Retina (tissue), 1 donor: ENCODE measurements at places on chromosomes 12 and 14.
A peak's percentile ranks its signal among the peaks of the same experiment; 100 is the strongest.

- DNase-seq = no peak
Observed at GRCh38 chr14:37842106-37842505, 246.7 kb downstream of the TTC6 start.

DNA sequence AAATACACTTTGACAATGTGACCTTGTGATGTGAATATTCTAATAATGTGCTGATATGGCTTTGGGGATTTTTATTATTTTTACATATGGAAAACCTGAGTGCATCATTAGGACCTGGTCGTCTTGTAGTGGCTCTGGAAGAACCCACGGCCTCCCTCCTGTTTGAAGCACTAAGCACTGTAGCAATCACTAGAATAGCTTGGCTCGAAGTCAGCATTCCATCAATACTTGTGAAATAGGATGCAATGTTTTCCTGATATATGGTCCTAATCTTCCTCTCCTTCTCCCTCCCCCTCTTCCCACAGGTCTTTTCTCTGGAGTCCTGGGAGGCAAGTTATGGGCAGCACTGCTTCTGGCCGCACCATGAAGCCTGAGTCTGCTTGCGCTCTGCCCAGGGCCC lies 71.9 kb downstream of the NRXN3 start:
- no peak for DNase-seq

- no peak for DNase-seq
Observed at GRCh38 chr14:53214384-53214783, 61.3 kb upstream of the DDHD1 start.

DNA sequence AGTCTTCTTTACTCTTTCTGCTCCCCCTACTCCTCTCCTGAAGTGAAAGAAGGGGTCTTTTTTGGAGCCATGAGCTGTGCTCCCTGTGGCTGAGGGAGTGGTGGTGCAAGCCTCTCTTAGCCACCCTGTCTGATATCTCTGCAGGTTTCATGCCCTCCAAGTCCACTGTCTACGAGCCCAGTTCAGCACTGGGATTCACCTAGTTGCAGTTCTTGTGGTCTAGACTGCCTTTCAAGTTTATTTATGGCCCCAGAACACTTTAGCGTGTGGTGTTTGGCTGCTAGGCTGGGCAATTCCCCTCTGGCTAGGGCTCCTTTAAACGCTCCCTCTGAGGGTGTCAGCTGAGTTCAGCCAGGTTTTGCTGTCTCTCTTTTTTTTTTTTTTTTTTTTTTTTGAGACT lies 908.6 kb downstream of the TRHDE start:
- no peak for DNase-seq

DNA sequence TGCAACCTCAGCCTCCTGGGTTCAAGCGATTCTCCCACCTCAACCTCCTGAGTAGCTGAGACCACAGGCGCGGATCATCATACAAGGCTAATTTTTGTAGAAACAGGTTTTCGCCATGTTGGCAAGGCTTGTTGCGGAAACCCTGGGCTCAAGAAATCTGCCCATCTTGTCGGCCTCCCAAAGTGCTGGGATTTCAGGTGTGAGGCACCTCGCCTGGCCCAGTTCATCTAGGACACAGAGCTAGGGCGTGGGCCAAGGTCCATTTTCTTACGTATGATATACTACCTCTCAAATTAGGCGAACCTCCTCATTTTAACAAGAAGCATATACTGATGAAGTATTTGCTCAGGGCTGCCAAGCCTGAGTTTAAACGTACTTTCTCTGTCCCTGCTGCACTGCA lies 2.1 kb downstream of the RPS29 start:
- no peak for DNase-seq

DNA sequence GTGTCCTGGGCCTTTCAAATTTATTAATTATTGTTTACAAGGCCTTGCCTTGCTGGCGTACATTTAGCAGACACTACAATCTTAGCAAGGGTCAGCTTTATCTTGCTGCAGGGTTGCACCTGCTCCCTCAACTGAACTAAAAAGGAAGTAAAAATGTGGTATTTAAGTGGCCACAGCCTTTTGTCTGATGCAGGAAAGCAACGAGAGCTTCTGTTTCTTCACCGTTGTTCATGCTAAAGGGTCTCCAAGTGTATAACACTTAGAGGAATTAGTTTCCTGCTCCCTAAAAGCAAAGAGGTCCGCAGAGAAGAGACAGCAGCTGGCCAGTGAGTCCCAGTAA lies 62.8 kb upstream of the EGLN3 start:
- no peak for DNase-seq

GRCh38 chr12:59077575-59078426 lies 157.5 kb upstream of the LRIG3 start:
- DNase-seq = no peak

GRCh38 chr12:89072294-89073026 lies 279.8 kb downstream of the DUSP6 start:
- no peak for DNase-seq

DNA sequence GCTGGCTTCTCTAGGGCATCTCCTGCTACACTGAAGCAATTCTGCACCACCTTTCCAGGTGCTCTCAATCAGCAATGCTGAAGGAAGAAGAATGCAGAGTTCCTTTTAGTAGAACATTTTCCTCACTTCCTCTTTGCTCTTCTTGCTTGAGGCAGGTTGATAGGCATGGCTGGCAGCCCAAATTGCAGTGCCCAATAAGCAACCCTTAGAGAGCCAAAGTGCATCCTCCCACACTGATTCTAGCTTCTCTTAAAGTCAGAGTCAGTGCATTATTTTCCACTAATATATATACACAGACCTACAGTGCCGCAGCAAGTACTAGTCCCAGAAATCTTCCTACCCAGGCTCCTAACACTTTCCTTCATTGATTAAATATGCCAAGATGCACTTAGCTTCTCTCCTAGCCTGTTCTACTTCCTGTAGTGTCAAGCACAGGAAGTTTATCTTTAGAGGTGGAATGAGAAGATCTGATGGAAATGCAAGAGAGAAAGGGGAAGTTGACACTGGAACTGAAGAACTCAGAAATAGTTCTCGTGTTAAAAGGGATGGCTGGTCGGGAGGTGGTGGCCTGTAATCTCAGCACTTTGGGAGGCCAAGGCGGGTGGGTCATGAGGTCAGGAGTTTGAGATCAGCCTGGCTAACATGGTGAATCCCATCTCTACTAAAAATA lies 132.7 kb downstream of the SSPN start:
- no peak for DNase-seq

DNA sequence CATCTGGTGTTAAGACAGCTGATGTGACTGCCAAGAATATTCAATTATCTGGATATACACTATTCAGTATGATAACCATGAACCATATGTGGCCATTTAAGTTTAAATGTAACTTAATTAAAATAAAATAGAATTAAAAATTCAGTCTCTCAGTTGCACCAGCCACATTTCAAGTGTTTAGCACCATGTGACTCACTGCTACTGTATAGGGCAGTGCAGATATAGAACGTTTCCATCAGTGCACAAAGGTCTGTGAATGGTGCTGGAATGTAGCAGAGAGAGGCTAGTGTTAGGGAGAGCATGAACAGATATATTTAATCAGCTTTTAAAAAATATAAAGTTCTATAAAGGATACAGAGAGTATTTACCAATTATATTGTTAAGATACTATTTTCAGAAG lies 28.7 kb downstream of the ARID4A start:
- no peak for DNase-seq

DNA sequence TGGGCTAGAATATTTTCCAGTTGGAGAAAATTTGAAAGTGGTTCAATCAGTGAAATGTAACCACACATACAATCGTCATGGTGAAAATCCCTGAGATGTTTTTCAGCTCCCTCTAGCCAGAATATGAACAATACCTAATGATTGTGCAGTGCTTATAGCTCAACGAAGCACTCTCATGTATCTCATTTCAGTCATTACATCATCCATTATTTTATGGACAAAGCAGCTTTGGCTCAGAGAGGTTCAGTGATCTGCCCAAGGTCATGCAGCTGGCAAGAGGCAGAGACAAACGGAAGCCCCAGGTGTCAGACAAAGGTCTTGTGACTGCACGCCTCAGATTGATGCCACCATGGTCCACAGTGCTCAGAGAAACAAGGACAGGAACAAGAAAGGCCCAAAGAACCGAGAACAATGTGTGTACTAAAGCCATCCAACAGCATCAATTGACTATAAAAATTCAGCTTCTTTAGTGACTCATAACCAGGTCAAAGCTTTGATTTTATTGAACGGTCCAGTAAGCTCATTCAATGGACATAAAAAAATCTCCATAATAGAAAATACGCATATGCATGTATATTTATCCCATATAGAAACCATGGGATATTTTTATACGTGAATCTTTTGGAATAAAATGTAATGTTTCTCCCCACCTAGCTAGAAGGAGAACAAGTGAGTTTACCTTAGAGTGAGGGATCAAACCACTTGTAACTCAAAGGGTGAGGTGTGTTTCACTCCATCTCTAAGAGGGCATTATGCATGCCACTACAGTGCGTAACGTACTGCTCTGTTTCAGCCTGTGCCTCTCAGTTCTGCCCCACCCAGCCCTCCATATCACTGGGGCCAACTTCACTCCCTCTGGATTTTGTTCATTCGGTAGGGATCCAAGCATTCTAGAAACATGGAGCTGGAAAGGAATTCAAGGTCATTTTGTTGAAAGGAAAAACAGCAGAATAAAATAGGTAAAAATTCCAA lies 141.8 kb downstream of the GRIN2B start:
- DNase-seq = no peak

- DNase-seq = peak; percentile 81
Observed at GRCh38 chr14:26597071-26597588, 703 bp downstream of the NOVA1 start.

- DNase-seq = no peak
Observed at GRCh38 chr14:58467575-58467974, 40.1 kb downstream of the KIAA0586 start.

- DNase-seq = no peak
Observed at GRCh38 chr12:67002720-67003119, 266.4 kb upstream of the CAND1 start.

- DNase-seq = peak; percentile 49
Observed at GRCh38 chr14:35991356-35991755, 165.2 kb downstream of the BRMS1L start.

GRCh38 chr12:51229116-51229809 lies 9.4 kb upstream of the DAZAP2 start:
- DNase-seq = no peak

DNA sequence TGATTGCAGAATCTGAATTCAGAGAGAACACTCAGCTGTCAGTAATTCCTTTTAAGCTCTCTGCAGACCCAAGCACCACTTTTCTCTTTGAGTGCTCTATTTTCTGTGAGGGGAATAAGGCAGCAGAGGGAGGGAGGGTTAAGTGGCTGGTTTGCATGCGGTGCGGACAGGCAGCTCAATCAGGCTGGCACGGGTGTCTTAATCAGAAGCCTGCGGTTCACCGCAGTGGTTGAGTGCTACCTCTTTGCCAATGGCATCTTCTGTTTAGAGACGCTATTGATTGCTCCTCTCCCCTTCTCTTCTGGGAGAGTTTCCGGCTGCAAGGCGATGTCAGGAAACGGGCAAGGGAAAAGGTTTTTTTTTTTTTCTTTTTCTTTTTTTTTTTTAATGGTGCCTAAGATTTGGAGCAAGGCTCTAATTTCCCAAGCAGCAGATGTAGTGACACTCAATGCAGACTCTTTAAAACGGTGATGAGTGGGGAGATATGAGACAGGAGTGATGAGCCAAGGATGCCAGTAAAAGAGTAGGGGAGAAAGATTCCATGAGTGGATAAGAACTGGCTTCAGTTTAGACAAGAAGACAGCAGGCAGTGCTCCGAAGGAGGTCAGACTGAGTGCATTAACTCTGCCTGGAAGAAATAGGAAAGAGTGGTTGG lies 533.7 kb upstream of the SEL1L start:
- peak; percentile 36 for DNase-seq

DNA sequence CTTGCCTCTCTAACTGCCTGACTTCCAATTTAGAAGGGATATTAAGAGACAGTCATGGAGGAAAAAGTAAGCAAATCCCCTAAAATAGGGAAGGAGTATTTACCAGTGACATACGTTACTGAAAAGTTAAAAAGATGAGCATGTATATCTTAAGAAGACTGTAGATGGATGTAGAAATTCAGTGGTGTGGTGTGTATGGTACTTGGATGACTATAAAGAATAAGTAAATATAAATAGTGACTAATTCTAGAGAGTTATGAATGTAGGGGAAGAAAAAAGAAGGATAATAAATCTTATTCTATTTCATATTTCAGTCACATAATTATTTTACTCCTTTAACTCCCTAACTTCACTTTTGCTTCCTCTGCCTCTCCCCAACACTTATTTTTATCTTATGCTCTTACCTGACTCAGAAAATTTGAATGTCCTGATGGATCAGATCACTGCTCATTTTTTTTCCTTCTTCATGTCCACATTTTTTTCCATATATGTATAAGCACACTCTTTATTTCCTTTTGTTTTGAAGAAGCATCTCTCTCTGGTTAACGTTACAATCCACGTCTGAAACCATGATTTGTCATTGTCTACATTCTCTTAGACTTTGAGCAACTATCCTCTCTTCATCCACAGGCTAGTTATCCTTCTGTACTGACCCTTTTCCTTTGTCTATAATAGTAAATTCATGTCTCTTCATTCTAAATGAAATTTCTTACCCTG lies 422.7 kb upstream of the SYT1 start:
- no peak for DNase-seq

DNA sequence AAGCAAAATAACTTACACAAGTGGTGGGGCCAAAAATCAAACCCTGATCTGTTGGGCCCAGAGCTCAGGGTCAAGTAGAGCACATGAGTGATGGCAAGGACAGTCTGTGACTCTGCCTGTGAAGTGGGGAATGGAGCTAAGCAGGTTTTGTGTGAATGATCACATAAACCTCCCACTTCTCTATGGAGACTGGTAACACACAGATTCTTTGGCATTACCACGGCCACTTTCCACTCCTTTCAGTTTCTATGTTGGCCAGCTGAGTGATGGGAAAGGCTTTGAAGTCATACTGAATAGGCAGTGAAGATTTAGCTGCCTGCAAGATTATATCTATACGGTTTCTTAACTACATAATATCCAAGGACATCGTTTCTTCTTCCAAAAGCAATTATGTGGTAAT lies 97.9 kb downstream of the ARMH4 start:
- DNase-seq = no peak

- DNase-seq = no peak
Observed at GRCh38 chr12:24537083-24537860, 411.6 kb downstream of the BCAT1 start.

DNA sequence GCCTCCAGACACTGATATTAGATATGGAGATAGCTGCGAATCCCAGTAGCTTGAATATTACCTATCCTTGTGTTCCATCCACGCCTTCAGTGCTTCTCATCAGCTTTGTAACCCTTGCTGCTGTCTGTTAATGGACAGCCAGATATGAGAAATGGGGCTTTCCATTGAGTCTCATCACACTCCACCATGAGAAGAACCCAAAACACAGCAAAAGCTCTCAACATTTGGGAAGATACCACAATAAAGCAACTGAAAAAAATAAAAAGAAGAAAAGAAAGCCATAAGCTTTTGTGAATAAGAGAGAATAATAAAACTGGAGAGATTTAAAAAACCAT lies 225.4 kb downstream of the GALC start:
- DNase-seq = no peak

- no peak for DNase-seq
Observed at GRCh38 chr14:71621980-71622605, 310.1 kb upstream of the RGS6 start.

DNA sequence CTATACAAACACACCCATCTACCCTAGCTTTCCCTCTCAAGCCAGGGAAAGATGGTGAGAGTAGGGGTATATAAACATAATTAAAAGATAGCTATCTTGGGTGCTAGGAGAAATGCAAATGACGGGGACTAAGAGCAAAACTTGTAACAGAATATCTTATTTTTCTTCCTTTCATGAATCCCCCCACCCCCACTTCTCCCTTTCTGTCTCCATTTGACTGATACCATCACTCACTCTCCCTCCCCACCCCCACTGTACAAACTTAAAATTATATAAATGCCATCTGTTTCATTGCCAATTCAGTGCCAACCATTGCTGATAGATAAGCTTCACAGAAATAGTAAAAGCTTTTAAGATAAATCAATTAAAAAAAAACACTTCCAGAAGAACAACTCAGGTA lies 268.6 kb downstream of the SLC6A15 start:
- no peak for DNase-seq
